ENCODE measurements at places on chromosomes 7 and 10.

- no peak for DNase-seq
Observed at GRCh38 chr10:23157239-23157681, 34.9 kb upstream of the PTF1A start.

GRCh38 chr7:40828686-40829600 lies 694.1 kb downstream of the SUGCT start:
- DNase-seq = no peak

DNA sequence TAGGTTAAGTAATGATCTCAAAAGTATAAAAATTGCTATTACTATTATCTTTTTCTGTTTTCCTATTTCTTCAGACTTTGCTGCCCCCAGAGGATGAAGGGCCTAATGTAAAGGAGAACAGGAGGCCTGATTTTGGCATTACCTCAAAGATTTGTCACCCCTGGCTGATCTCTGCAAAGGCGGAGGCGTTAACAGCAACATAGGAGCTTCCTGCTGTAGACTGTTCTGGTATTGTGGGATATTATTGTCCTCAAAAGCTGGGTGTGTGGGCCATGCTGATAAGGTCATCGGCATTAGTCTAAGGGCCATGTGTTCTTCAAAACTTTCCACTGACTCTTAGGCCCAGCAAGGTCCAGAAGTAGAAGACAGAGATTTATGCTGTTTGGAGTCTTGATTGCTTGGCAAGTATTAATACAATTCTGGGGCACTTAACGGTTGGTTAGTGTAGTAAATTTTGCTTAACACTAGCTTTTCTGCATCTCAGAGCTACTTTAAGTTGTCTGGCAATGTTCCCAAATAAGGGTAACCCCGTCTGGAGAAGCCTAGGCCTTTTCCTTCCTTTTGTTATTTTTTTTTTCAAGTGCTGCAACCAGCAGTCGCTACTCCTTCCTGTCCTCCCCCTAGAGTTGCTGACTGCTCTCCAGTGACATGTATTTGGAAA lies 14.0 kb upstream of the ENTPD1 start:
- no peak for DNase-seq

DNA sequence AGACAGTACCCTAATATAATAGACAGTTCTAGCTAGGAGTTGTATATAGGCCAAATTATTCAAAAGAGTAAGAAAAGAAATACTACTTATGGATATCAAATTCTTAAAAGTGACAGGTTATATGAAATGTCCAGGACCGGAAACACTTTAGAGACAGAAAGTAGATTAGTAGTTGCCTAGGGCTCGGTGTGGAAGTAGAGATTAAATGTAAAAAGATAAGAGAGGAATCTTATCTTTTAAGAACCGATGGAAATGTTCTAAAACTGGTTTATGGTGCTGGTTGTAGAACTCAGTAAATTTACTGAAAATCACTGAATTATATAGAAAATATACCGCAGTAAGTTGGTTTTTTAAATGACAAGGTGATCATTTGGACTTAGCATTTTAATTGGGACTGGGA lies 147.5 kb upstream of the ASAH2 start:
- DNase-seq = no peak

DNA sequence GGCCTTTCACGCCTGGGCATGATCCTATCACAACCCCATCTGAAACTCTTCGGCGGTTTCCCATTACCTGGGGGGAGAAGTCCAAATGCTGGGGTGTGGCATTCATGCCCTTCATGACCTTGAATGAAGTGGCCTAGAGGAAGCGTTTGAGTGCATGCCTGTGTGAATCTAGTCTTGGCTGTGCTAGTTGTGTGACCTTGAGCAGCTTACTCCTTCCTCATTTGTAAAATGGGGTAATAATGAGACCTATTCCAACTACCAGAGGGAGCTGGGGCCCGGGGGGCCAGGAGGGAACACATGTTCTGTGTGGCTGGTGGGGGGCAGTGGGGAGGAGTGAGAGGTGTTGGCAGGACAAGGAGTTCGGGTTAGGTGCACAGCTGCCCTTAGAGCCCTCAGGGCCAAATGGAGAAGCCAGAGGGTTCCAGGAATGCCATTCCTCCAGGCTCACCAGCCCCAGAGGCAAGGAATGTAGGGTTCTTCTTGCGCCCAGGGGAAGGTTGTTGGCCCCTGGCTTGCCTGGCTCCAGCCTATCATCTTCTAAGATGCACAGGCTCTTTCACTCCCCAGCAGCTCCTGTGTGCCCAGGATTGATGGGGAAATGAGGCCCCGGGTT lies 21.3 kb upstream of the TBRG4 start:
- no peak for DNase-seq

DNA sequence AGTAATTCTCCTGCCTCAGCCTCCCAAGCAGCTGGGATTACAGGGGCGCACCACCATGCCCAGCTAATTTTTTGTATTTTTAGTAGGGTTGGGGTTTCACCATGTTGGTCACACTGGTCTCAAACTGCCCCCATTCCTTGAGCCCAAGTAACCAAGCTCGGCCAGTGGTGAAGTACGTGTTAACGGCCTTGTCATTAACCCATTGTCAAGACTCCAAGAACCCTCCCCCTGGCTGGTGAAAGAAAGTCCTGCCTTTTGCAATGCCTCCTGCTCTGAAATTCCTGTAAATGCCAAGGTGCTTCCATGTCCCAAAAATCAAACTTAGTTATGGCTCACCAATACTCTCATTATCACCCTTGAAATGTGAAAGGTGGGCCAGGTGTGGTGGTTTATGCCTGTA lies 18.8 kb upstream of the SEPHS1 start:
- DNase-seq = no peak

- no peak for DNase-seq
Observed at GRCh38 chr10:11145495-11145855, 127.8 kb downstream of the CELF2 start.

DNA sequence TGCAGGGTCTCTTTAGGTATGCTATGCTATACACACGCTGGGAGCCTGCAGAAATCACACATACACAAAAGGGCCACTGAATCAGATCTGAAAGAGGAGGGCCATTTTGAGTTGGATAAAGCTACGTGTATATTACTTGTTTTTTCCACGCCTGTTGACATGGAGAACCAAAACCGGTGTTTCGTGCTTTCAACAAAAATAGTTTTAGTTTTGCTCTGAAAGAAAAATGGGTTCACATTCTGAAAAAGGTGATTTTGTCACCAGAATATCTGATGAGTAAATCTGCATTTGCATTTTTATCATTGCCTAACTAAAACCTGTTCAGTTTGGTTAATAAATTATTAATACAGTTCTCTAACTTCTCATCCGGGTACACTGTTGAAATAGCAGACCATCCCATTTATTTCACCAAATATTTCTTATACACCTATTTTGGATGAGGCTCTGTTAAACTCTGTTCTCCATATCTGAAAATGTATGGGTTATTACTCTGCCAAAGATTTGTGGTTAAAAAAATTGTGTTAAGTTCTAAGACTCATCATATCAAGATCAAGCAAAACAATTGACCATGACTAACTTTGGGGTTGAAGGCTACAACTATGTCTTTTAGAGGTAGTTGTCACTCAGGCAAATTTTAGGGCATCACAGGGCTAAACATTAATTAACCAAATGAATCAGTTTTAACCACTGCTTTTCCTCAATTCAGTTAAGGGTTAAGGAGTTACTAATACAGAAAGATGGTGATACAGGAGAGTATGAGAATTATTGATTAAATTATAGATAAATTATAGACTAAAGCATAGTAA lies 101.2 kb upstream of the RPA3 start:
- DNase-seq = no peak

DNA sequence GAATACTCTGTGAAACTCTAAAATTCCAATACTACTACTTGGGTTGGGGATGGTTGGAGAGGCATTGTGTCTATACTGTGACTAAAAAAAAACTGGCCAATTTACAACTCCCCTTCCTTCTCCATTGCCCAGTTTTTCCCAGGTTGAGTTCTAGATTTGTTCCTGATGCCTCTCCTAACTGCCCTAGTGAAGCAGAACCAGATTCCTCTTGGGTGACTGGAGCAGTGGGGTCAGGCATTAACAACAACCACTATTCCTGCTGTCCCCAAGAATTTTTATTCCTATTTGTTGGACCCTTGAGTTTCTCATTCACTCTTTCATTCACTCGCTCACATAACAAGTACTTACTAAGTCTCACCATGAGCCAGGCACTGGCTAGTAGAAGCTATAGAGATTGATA lies 5.8 kb downstream of the GOT1 start:
- DNase-seq = no peak

- no peak for DNase-seq
Observed at GRCh38 chr10:15504101-15504840, 133.2 kb upstream of the FAM171A1 start.

DNA sequence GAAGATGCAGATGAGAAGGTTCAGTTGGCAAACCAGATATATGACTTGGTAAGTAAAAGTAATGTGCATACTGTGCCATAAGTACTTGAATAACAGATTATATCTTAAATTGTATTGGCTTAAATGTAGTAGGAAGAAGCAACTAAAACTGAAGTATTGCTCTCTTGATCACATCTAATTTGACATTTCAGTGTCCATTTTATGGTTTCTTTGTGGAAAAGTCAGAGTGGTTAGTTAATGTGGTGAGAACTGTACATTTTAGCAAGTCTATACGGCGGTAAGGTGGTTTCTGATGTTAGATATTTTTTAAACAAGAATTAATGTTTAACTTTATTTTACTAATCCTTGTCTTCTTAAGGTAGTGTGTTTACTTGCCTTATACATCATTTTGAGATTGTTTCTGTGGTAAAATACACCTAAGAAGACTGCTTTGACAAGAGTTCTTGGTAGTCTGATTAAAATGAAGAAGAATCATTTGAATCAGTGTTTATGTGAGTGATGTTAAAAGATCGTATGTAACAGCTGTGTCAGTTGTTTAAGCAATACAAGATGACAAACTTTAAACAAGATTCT lies 5.1 kb downstream of the ING3 start:
- DNase-seq = no peak

- no peak for DNase-seq
Observed at GRCh38 chr7:80482950-80483349, 28.9 kb downstream of the GNAT3 start.

- no peak for DNase-seq
Observed at GRCh38 chr7:104958371-104958865, 55.6 kb upstream of the KMT2E start.

DNA sequence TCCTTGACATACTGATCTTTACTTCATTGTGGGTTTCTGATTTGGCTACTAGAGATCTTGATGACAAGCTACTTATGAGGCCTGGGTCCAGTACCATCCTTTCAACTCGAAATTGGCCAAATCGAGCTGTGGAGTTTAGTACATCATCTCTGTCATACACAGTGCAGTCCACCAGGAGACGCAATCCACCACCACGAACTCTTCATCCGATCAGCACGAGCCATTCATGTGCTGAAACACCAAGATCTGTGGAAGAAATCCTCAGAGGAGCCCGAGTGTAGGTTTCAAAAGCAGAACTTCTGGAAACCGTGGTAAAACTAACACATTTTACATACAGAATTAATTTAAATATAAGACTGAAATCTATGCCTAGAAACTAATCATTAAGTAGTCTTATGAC lies 14.2 kb downstream of the DNAJC9 start:
- DNase-seq = no peak

GRCh38 chr10:103373544-103373943 lies 5.8 kb downstream of the TAF5 start:
- DNase-seq = no peak

DNA sequence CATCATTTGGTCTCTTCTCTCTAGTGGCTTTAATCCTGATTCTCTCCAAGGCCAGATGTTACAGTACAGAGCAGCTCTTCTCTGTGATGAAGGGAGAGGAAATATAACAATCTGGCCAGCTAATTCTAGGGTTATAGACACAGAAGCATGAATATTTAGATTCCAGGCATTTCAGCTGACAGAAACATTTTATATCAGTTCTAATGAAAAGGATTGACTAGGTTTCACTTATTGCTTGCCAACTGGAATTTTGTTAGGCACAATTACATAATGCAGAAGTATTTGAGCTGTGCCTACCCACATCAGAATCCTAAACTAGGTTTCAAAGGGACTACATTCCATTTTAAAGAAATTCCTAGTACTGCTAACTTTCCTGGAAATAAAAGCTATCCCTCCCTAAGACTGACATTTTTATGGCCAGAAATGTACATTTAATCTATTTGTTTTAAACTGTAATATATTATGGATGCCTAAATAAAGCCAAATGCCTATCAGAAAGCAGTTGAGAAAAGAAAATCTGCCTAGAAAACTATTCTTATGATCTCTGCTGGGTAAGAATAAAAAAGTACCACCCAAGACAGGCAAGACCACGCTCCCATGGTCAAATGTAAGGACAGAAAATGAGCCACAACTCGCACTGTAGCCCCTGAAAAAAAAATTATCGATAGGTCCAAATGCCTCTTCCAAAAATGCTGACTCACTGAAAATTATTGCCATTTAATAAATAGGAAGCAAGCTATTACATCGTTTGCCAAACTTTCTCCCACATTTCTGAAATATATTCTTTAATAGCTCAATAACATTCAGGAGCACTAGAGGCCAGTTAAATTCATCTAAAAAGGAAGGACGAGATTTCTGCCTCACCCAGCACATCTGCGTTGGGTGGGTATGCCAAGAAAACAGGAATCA lies 498.1 kb downstream of the KCNMA1 start:
- DNase-seq = no peak

DNA sequence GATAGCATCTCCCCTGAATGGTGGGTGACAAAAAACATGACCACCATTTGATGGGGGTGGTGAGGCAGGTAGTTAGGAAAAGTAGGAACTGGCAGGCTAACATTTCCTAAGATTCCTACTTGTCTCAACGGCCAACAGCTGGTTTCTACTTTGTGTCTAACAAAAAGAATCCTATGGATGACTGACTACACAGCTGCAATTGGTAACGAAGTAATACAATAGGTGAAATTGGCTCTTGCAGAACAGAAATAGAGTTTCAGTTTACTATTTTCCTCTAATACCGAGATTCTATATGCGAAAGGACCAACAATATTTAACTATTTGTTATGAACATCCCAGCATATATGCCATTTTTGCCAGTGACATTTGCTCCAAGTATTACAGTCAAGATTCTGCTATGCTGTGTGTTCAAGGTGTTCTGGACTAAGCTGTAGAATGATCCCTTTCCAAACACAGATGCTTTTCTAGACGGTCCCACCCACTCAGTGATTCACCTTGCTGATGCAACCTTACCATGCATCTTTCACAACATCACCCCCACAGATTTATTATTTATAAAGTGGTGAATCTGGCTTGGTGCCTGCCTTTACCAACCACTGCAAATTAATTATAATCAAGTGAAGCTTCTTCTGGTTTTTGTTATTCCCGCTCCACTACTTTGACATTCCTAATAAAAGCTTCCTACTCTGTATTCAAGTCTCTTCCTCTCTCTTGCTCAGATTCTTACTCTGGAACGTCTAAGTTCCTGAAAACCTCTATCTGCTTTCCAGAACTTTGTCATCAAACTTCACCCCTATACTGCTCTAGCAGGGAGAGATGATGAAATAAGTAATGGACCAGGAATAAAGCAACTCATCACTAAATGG lies 16.8 kb downstream of the BBIP1 start:
- no peak for DNase-seq

DNA sequence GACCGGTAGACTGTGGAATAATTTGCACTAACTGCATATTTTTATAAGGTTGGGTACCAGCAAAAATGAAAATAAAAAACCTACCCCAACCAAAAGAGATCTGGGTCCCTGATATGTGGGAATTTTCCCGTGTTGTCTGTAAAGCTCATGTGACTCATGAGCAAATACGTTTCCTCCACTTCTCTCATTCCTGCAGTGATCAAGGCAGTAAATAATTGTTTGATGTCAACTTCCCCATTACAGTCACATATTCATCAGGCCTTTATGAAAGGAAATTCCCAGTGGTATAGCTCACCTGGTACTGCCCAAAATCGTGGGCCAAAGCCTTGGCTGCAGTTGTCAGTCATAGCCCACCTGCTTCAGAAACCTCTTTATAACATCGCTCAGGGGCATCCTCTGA lies 166.0 kb upstream of the ANK3 start:
- DNase-seq = no peak

GRCh38 chr10:32180390-32181280 lies 124.4 kb upstream of the KIF5B start:
- no peak for DNase-seq

Data from HS-27A (cell line).